ENCODE measurements at places on chromosomes 2 and 18.
A peak's percentile ranks its signal among the peaks of the same experiment; 100 is the strongest.

DNA sequence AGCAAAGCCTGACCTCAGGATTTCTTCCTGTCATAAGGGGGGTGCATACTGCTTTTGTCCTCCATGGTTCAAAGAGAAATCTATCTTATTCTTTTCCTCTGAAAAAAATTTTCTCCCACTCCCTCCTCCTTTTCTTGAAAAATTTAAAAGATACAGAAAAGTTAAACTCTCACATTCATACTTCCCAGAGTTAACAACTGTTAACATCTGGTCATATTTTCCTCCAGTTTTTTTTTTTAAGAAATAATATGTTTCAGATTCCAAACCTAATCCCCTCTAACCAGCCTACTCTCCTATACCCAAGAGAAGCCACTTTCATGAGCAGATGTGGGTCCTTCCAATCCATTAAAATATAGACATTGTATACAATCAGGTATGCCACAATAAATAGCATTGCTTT lies 378.9 kb upstream of the HNRNPA3 start:
- no peak for DNase-seq

DNA sequence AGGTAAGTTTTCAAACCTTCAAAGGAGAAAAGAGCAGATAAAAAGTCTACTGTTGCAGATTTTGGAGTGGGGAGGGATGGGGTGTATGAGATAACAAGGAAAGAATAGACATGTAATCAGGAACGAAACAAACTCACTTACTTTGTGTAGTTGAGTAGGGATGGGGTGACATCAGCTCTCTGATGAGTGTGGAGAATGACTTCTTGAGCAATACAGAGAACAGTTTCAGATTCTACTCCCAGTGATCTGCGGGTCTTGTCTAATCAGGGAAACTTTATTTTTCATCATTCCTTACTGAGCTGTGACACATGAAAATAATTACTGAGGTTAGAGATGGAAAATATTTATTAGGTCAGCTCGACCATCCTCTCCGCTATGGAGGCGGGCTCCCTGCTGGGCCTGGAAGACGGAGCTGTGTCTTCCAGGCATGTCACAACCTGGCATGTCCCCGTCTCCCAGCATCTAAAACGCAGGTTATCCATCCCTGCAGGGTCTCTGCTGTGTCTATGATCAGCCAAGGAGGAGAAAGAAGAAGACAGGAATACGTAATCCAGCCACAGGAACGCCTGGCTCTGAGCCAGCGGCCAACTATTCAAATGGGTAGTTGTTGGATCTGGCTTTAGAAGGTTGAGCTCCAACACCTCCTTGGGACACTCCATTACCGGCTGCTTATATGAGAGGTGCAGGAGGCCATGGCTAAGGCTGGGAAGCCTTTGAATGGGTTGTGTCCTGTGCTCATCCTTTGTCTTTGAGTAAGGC lies 99.0 kb upstream of the SATB2 start:
- DNase-seq, result no peak

GRCh38 chr2:5756272-5756671 lies 64.1 kb downstream of the SOX11 start:
- no peak for DNase-seq

GRCh38 chr2:101396316-101396717 lies 9.0 kb upstream of the CREG2 start:
- no peak for DNase-seq

DNA sequence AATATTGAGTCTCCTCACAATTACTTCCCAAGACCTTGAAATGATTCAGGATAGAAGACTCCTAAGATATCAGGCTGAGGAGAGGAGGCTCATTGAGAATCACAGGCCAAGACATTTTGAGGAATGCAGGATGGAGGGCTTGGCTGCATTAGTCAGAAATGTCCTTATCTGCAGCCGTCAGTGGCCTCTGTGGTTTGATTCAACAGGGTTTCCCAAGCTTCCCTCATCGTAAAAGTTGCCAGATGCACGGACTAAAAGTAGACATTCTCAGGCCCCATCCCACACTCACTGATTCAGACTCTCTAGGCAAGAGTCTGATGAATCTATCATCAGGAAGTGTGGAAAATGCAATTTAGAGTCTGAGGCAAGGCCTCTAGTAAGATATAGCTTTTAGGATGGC lies 34.0 kb upstream of the TMEM178A start:
- no peak for DNase-seq

- DNase-seq, result no peak
These were observed 92.3 kb upstream of the PKDCC start for GRCh38 chr2:41955316-41956043.

DNA sequence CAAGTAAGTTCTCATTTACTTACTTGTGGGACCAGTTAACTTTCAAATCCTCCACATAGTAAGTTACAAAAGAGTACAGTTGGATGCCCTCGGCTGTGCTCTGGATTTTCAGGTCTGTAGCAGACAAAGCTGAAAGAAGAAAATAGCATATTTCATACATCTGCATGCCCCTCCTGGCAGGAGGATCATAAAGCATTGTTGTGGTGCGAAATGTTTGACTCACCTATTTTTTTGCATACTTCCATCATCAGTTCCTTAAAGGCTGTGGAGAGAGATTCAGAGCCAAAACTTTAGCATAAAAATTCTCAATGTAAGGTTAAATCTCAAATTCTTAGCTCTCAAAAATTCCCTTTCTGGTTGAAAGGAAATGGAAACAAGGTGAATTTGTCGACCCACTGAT lies 70.8 kb upstream of the LPIN2 start:
- no peak for DNase-seq

GRCh38 chr18:70405052-70405451 lies 116.2 kb downstream of the SOCS6 start:
- no peak for DNase-seq

- no peak for DNase-seq
These were observed 474.6 kb downstream of the SLC4A3 start for GRCh38 chr2:220101980-220102379.

- DNase-seq, result no peak
These were observed 37.2 kb downstream of the PRKCE start for GRCh38 chr2:45688479-45689298.

GRCh38 chr18:30971338-30971956 lies 71.1 kb downstream of the DSC3 start:
- peak; percentile 32 for DNase-seq

DNA sequence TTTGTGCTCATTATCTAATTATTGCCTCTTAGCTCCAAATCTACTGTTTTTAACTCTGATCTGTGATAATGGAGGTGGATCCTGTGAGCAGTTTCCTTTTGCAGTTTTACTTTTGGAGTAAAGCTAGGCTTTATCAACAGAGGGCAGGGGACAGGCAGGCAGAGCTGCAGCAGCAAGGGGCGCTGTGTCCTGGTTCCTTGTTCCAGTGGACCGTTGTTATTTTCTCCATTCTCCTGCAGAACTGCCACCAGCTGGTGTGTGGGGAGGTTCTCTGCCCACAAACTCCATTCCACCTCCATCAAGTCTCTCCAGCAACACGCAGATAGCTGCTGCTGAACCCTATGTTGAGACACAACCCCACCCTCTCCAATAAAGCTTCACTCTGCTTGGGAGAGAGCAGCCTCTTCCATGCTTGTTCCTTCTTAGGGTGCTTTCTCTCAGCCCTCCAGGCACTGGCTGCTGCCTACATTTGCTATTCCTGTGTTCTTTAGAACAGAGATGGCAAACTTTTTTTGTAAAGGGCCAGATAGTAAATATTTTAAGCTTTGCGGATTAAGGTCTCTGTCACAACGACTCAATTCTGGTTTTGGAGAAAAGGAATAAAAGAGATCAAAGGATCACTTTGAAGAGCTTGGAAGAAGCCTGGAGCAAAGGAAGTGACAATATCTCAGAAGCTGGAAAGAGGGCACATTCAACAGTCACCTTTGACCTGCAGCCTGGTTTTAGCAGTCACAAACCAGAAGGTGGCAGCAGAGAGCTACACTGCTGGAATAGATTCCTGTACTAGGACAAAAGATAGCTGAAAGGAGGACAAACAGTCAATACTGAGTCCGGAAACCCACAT lies 208.8 kb downstream of the CCDC178 start:
- DNase-seq, result peak; percentile 37

DNA sequence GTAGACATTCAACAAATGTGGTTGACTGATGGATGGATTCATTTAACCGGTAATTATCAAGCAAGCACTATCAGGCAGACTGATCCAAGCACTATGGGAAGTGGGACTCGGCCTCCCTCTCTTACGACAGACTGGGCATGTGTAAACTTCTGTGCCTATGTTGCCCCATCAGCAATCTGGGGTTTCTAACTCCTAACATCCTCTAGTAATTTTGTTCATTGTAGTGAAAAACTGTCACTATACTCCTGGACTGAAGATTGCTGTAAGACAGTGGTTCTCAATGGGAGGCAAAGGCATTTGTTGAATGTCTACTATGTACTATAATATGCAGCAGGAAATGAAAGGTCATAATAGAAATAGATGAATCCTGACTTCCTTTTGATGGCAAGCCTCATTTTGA lies 51.2 kb upstream of the CREB1 start:
- DNase-seq, result no peak

Data from GM13976 (cell line).